ENCODE measurements at places on chromosomes 16 and 17.

DNA sequence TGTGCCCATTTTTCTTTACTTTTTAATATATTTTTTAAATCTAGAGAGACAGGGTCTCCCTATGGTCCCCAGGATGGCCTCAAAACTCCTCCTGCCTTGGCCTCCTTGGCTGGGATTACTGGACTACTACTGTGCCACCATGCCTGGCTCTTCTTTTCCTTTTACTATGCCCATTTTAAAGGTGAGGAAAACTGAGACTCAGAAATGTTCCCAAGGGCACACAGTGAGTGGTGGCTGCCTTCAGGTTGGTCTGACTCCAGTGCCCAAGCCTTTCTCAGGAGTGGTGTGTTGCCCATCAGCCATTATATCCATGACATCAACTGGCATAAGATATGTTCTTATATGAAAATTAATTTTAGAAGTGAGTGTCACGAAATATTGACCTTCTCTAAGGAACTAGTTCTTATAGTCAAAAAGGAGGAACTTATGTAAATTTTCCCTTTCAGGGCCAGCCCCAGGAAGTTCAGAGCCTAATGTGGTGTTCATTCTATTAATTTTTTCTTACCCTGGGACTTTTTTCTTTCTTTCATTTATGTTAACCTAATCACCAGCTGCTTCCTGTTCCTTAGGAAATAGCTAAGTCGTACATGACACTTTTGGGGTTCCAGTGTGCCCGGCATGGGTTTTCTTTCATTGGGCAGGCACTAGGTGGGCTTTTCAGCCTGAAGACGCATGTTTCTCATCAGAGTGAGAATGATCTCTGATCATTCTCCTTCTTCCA is 17.9 kb upstream of the SPN start:
- DNase-seq: no peak

DNA sequence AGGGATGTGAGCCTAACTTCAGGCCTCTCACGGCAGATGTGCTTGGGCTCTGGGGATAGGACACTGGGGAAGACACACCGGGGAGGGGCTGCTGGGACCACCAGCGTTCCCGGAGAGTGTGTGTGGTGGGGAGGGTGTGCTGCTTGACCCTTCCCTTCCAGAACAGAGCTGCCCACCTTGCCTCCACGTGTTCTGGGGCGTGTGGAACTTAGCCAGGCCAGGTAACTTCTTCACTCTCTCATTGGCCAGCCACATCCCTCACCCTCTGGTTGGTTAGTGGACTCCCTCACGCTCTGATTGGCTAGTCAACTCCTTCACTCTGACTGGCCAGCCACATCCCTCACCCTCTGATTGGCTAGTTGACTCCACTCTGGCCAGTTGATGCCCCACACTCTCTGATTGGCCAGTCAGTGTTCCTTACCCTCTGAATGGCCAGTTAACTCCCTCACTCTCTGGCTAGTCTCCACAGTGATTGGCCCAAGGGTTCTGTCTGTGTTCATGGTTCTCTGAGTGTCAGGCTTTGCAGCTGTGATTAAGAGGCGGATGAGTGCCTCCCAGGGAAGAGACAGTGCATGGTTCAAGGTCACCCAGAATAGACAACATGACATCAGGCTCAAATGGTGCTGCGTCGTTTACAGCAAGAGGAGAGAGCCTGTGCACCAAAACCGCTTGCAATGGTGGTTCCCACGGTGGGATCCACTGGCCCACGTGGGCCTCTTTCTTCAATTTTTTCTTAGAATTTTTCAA is 10.0 kb downstream of the TMEM235 start:
- no peak for DNase-seq

DNA sequence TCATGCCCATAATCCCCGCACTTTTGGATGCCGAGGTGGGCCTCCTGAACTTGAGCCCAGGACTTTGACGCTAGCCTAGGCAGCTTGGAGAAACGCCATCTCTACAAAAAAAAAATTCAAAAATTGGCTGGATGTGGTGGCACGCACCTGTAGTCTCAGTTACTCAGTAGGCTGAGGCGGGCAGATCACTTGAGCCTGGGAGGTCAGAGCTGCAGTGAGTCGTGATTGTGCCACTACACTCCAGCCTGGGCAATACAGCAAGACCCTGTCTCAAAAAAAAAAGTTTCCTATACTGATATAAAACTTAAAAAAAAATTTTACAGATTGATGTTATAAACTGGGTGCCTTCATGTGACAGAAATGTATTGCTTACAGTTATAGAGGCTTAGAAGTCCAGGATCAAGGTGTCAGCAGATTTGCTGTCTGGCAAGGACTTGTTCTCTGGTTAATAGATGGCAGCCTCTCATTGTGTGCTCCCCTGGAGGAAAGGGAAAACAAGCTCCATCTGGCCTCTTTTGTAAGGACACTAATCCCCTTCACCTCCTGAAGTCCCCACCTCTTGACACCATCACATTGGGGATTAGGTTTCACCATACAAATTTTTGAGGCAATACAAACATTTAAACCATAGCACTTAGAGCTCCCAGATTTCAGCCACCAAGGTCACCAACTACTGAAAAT is 8.5 kb upstream of the CES3 start:
- DNase-seq: no peak

- no peak for DNase-seq
These were observed 145.6 kb downstream of the TMEM132E start for GRCh38 chr17:34725008-34725407.

- DNase-seq: no peak
These were observed 10.1 kb downstream of the TBC1D24 start for GRCh38 chr16:2484898-2485508.

- DNase-seq: no peak
These were observed 34.1 kb downstream of the SNX29 start for GRCh38 chr16:12010388-12011251.

Measured in GM12878 (cell line).